ENCODE measurements at places on chromosomes 3 and 15.
A peak's percentile ranks its signal among the peaks of the same experiment; 100 is the strongest.

DNA sequence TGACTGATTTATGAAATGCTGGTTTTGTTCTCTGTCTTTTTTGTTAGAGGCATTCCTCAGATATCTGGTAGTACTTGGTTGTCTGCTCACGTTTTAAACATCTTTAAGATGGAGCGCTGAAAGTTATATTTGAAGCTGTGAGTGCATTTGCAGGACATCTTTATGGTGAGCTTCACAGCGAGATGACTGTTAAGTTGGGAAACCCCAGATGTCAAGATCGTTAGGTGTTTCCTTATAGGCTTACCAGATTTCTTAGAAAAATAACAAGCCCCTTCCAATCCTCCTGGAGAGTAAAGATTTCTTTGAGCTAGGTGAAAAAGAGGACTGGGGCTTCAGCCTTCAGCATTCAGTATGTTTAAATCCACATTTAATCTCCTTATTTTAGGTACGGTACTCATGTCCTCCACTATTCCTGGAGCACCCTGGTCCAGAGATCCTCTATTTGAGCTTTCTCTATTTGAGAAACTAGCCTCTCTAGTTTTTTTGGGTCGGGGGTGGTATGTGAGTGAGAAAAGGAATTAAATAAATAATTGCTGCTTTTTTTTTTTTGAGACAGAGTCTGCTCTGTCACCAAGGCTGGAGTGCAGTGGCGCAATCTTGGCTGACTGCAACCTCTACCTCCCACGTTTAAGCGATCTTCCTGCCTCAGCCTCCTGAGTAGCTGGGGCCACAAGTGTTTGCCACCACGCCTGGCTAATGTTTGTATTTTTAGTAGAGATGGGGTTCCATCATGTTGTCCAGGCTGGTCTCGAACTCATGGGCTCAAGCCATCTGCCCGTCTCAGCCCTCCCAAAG, 72.3 kb downstream of the ZNF609 start:
- no peak for DNase-seq

DNA sequence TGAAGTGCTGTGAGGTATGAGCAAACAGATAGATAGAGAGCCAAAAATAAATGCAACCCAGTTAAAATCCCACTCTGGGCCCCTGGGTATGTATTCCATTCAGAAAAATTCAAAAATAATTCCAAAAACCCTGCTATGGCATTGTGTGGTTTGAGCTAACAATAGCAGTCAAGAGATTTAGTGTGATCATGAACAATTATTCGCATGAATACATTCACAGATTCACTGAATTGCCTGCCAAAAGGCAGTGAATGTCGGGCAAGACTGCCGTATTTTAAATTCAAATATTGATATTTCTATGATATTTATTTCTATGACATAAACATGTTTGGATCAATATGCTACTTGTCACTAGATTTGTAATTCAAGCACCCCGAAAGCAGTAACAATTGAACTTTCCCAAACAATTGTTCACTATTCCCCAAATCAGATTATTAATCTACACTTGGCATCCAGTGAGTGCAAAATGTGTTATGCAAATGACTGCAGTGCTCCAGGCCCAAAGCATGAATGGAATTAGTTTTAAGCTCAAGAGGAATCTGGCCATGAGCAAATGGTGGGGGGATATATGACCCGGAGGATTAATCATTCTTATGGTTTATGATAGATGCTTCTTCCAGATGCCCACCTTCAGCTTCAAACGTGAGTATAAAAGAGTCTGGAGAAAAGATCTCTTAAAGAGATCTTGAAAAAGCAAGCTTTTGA, 417.0 kb upstream of the MEIS2 start:
- peak; percentile 14 for DNase-seq

DNA sequence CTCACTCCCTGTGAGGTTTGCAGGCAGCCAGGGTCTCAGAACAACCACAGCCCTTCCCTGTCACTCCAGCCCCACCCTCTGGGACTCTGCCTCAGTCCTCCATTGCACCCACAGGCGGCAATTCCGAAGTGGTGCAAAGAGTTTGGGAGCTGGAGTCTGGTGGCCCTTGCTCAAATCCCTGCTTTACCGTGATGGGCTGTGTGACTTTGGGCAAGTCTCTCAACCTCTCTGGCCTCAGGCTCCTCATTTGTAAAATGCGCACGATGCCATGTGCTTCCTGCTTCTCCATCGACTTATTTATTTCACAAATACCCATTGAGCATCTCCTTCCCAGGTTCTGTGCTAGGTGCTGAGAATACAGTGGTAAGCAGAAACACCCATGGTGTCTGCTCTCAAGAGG, 7.3 kb upstream of the ATP2B2 start:
- no peak for DNase-seq

DNA sequence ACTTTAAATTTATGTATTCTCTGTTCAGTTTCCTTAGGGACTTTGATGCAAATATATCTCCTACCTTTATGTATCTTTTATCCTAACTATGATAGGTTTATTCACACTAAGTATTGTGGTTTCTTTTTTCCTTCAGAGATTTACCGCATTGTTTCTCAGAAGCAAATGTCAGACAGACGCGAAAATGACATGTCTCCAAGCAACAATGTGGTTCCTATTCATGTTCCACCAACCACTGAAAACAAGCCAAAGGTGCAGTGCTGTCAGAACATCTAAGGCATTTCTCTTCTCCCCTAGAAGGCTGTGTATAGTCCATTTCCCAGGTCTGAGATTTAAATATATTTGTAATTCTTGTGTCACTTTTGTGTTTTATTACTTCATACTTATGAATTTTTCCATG, 18.3 kb downstream of the RAB11A start:
- no peak for DNase-seq

DNA sequence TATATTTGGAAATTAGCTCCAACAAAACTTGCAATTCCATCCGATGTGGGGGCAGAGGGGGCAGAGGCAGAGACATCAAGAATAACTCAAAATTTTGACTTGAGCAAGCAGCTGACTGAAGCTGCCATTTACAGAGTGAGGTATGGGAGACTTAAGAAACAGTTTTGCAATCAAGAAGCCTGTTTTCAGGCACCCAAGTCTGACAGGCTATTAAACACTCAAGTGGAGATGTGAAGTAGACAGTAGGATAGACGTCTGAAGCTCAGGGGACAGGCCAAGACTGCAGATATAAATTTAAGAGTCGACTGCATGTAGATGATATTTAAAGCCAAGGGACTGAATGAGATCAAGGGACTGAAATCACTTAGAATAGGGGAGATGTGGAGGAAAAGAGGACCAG, 9.9 kb upstream of the SH3BP5 start:
- no peak for DNase-seq

- no peak for DNase-seq
Observed at GRCh38 chr3:112464264-112464663, 35.0 kb downstream of the BTLA start.

GRCh38 chr15:35858707-35859106, 312.7 kb upstream of the DPH6 start:
- no peak for DNase-seq

All from fibroblast of skin of left biceps (primary cell).